ENCODE measurements at places on chromosomes 5 and 9.

DNA sequence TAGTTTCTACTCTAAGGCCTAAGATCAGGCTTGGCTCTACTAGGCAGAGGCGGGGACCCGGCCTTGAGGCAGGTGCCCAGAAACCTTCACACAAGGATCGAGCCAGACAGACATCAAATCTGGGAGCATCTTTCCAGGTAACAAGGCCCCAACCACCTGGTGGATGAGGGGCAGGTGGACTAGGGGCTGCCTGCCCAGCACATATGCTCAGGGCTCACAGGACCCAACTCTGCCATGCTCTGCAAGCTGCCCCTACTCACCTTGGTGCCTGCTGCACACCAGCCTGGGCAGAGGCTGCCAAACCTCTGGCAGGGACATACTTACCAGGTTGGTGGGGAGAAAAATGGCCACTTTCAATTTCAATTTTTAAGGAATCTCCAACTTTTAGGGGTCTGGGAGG, 2.2 kb upstream of the ZNF618 start:
- DNase-seq, result no peak

- no peak for DNase-seq
Measured at GRCh38 chr9:137971477-137972138, 94.0 kb downstream of the CACNA1B start.

GRCh38 chr5:67998709-67999261, 216.8 kb upstream of the PIK3R1 start:
- no peak for DNase-seq

GRCh38 chr5:147403651-147404640, 105.9 kb downstream of the DPYSL3 start:
- DNase-seq, result no peak

GRCh38 chr5:178499352-178499751, 90.8 kb downstream of the COL23A1 start:
- no peak for DNase-seq

GRCh38 chr5:171826132-171826531, 40.5 kb downstream of the SMIM23 start:
- DNase-seq, result no peak

- no peak for DNase-seq
Measured at GRCh38 chr5:144144956-144145751, 25.3 kb downstream of the YIPF5 start.
